ENCODE measurements at places on chromosomes 2 and 18.

GRCh38 chr18:78431606-78432005, 548.0 kb upstream of the SALL3 start:
- DNase-seq: no peak

DNA sequence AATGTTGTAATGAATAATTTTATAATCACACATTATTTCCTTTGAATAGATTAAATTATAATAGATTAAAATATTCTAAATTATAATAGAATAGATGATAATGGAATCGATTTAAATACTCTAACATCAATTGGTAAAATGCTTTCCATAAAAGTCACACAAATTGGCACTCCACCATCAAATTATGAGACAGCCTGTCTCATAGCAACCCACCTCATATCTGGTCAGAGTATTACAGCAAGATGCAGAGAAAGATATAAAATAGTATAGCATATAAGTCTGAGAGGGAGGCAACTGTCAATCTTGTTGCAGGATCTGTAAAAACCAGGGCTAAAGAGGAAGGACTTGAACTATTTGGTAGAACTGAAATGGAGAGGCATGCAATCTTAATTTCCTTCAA, 98.4 kb upstream of the NCKAP5 start:
- no peak for DNase-seq

DNA sequence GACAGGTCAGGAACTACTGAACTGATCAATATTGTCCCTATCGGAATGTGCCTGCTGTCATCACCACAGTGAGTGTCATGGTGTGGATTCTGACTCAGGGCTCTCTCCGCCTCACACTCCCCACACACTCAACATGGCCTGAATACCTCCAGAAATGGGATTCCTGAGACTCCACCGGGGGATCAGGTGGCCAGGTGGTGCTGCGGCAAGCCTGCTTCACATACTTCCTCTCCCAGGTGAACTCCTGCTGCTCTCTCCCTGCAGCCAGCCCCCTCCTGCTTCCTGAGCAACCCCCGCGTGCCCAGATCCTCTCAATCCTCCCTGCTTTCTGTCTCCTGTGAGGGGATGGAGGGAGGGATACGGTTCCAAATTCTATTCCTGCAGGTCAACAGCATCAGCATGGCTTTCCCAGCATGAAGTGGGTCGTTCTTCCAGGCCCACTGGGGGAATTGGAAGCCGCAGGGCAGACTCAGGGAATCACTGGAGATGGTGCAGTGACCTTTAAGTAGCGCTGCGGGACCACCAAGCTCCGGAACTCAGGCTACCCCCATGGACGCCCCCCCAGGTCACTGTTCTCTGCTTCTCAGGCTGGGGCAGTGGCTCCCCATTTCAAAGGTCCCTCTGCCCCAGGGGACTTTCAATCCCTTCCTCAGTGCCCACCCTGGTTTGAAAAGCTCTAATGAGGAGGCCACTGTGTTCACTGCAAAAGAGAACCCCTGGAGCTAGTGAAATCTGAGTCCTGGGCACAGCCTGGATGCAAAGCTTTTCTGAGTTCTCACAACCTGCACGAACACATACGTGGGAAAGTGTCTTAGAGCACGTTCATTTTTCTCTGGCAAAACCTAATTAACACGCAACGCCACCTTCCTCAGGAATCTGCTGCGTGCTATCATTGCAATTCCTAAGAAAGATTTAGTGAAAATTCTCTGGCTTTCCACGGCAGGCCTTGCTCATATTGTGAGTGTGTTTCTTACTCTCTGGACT, 168.4 kb downstream of the ZFP36L2 start:
- no peak for DNase-seq

DNA sequence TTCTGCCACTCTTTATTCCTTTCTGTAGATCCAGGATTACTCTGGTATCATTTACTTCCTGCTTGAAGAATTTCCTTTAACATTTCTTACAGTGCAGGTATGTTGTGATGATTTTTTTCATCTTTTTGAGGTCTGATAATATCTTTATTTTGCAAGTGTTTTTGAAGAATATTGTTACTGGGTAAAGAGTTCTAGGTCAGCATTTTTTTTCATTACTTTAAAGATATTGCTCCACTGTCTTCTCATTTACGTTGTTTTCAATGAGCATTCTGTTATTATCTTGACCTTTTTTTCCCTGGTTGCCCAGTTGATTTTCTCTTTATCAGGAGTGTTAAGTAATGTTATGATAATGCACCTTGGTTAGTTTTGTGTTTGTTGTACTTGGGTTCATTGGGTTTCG, 31.7 kb upstream of the TMEM247 start:
- no peak for DNase-seq

DNA sequence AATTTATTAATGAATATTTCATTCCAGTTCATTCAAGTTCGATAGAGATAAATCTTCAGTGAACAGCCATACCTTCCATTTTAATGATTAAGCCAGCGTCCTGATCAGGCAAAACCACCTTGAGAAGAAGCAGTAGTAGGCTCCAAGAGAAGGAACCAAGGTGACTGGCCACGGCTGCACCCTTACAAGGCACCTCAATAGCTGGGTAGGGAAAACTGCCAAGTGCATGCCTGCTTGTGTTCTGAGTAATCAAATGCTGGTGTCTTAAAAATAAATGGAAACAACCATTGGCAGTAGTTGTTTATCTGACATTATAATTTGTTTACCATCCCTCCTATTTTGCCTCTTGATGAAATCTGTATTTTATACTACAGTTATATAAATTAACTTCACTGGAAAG, 10.0 kb upstream of the FEZ2 start:
- DNase-seq: no peak

GRCh38 chr18:55838841-55839240, 250.8 kb upstream of the TCF4 start:
- DNase-seq: no peak

DNA sequence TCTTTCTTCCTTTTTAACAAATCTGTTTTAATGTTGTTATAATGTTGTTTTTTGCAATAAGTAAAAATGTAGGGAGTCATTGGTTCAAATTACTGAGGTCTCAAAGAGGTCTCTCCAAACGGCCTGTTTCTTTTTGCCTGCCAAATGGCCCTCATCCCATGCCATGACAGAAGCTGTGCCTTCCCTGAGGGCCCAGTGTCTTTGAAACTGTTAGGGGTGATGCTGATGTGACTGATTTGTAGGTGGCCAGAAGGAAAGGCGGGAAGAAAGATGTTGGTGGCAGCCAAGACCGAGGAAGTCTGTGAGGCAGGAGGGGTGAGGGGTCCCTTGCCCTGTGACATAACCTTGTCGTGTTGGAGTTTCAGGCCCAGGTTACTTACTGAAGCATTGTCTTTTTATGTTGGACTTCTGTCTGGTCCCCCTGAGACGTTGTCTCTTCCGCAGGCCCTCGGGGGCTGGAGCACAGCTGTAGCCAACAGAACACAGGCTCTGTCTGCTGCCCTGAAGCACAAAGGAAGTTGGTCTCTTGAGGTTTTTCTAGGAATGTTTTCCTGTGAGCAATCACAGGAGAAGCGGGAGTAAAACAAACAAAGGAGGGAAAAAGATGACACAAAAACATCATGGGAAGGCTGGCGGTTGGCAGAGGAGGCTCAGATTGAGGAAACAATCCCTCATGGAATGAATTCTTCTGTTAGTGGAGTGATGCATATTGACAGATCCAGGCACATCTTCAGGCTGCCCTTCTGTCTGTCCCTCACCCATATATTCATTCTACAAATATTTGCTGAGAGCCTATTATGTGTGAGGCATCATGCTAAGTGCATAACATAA, 4.9 kb upstream of the ST3GAL5 start:
- no peak for DNase-seq

- no peak for DNase-seq
Observed at GRCh38 chr2:240014327-240014726, 10.8 kb downstream of the NDUFA10 start.

- no peak for DNase-seq
Observed at GRCh38 chr2:32366595-32366994, 9.8 kb downstream of the BIRC6 start.

DNA sequence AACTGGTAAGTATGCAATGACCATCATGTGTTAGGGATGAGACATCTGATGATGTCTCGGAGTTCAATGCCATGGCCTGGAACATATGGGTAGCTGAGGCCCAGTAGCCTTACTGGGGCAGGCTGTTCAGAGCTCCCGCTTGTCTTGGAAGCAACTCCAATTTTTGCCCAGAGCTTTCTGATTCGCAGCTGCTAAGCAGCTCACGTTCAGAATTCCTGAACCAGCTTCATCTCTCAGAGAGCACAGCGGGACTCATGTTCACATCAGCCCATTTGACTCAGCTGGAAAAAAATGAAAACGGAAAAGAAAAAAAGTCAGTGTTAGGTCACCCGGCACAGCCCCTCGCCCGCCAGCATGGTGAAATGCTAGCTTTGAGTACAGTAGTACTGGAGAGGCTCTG, 16.8 kb upstream of the LRATD1 start:
- DNase-seq: no peak
